Right renal cortex interstitium (tissue), 3 donors: ENCODE measurements at places on chromosomes 2 and 18. TPM values are rescaled to one million over a fixed set of nuclear protein-coding genes. Genes with fewer than 3 reads are reported as not detected.

- no peak for DNase-seq
Observed at GRCh38 chr18:75581336-75582131, 154.0 kb upstream of the SMIM21 start.

GRCh38 chr18:46622451-46622850 is 34.6 kb downstream of the LOXHD1 start:
- DNase-seq, result no peak

DNA sequence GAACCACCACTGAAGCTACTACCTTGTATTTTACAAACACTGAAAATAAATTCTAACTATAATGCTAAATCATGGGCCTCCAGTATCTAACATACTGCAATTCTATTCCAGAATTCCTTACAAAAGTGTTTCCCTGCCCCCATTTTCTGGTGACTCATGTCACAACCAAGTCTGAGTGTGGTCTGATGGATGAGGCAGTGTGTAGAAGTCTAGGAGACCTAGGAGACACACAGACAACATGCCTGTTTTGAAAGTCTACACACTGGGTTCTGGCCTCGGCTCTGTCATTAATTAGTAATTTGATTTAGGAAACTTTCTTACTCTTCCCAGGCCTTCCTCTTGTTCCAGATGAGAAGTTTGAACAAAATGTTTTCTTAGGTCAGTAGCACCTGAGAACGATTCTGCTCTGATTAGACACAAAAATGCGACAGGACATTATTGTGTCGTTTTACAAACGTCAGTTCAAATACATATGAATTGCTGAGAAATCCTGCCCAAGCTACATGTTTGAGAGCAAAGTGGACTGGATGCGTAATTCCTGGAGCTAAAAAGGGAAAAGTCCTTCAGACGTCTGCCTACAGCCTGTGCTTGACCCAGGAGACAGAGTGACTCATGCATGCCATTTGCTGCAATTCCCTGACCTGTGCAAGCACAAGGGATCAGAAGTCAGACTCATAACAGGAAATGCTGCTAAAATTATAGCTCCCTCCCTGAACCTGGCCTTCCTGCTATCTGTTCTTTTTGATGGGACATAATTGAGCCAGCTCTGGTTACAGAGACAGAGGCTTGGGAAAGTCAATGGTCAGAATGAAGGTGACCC is 494.4 kb downstream of the SOX11 start:
- no peak for DNase-seq

DNA sequence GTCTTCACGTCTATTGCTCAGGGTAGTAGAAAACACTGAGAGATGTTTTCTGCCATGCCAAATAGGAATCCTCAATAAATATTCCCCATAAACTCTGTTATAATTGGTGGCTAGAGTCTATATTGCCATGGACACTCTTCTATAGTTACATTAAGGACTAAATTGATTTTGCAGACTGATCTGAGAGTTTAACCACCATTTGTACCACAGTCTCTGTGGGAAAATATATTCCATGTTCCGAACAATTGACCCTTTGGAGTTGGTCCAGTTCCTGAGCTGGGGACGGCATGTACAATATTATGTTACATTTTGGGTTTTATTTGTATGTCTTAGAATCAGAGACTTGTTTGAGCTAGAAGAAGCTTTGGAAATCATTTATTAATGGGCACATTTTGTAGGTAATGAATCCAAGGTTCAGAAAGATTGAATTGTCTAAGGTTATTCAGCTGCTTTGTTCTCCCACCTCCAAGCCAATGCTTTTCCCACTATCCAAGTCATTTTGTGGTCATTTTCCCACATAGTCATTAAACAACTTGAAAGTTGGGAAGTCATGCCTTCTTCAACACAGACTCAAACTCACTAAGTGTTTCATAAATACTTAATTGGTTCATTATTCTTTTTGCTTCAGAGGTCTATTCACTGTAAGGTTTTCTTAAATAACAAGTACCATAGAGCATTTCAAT is 5.1 kb upstream of the PPP1CB start:
- no peak for DNase-seq

GRCh38 chr2:114185501-114185900 is 256.9 kb upstream of the DPP10 start:
- DNase-seq, result no peak

- no peak for DNase-seq
Observed at GRCh38 chr2:42804338-42804737, 12.0 kb upstream of the HAAO start.

- DNase-seq, result no peak
Observed at GRCh38 chr2:127231130-127231865, 11.2 kb upstream of the CYP27C1 start.

DNA sequence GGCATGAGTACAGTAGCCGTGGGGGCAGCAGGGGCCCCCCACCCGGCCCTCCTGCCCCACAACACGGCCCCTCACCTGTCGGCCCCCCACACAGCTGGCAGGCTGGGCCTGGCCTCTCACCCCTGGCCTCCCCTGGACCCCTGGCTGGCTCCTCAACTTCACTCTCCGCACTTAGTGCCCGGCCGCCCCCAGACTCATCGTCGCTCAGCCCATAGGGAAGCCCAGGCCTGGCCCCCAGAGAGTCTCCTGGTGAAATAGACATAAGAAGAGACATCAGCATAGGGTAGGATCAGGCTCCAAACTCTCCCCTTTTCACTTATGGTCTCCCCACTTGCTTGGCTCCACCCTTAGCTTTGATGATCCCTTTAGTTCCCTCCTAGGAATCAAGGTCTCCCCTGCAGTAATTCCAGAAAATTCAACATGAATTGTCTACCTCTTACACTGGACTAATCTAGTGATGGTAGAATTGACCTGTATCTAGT is 1.7 kb downstream of the ZNF513 start:
- no peak for DNase-seq

DNA sequence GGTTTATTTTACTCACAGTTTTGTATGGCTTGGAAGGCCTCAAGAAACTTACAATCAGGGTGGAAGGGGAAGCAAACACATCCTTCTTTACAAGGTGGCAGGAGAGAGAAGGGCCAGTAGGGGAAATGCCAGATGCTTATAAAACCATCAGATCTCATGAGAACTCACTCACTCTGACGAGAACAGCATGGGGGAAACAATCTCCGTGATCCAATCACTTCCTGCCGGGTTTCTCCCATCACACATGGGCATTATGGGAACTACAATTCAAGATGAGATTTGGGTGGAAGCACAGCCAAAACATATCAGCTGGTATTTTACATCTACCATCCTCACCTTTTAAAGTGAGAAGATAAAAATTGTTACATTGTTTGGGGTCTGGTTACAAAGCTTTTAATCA is 427.9 kb upstream of the CDH7 start:
- no peak for DNase-seq

- no peak for DNase-seq
Observed at GRCh38 chr2:37647971-37648330, 23.5 kb downstream of the CDC42EP3 start.

GRCh38 chr2:26583381-26583911 is 57.7 kb downstream of the CIB4 start:
- DNase-seq, result no peak

- no peak for DNase-seq
Observed at GRCh38 chr2:20579866-20580265, 71.0 kb downstream of the HS1BP3 start.

DNA sequence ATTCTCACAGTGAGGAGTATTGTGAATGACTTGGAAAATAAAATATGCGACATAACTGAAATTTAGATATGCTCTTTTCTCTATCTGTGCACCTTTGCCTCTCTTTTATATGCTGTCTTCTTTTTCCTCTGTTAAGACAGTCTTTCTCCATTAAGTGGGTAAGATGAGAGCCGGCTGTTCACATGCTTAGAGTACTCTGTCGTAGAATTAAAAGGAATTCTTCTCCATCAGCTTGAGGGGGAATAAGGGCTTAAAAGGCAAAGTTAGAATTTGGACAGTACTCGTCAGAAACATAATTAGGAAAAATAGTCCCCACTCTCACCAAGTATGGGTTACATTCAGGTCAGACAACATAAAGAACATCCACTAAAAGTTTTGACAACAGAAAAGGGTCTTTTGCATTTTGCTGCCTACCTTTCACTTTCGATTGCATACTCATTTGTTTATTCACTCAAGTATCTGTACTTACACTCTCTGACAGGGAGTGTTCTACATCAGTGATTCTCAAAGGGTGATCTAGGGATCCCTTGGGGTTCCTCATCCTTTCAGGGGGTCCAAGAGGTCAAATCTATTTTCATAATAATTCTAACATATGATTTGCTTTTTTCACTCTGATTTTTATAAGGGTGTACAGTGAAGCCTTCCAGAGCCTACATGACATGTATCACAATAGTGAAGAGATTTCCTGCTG is 48.0 kb downstream of the ARHGAP15 start:
- DNase-seq, result no peak

DNA sequence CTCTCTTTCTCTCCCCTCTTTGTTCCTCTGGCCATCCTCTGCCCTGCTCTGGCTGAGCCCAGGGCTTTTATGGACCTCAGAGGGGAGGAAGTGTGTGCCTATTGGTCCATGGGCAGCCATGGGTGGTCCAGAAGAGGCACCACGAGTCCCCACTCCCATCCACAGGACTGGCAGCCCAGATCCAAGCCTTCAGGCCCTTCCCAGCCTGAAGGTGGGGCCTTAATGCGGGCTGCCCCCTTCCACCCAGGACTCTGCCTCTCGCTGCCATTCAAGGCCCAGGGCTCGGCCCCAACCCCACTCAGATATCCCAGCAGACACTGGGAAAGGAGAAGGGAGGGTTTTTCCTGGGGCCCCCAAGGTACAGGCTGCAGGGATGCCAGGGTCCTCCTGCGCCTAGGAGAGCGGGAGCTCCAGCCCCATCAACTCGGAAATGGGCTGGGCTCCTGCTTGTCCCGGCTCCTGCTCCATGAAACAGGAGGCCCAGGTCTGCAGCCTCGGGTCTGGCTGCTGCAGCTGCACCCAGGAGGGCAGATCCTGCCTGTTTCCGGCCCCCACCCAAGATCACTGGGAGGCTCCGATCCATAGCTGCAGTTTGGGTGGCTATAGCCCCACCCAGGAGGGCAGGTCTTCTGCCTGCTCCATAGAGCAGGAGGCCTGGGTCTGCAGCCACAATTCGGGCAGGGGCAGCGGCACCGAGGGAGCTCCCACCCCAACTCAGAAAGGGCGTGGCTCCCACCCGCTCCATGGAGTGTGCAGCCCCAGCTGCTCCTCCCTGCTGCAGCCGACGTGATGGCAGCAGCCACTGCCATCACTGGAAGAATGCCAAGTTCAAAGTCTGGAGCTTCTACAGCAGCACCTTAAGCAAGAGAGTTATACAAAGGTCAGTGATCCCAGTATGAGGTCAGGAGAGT is 116.6 kb upstream of the RBBP8 start:
- DNase-seq, result no peak

- DNase-seq, result no peak
Observed at GRCh38 chr2:237723602-237724001, 75.0 kb upstream of the RBM44 start.

GRCh38 chr2:64831134-64831976 is 157.8 kb upstream of the SLC1A4 start:
- no peak for DNase-seq

GRCh38 chr2:71613403-71613952 is 160.1 kb downstream of the DYSF start:
- no peak for DNase-seq

DNA sequence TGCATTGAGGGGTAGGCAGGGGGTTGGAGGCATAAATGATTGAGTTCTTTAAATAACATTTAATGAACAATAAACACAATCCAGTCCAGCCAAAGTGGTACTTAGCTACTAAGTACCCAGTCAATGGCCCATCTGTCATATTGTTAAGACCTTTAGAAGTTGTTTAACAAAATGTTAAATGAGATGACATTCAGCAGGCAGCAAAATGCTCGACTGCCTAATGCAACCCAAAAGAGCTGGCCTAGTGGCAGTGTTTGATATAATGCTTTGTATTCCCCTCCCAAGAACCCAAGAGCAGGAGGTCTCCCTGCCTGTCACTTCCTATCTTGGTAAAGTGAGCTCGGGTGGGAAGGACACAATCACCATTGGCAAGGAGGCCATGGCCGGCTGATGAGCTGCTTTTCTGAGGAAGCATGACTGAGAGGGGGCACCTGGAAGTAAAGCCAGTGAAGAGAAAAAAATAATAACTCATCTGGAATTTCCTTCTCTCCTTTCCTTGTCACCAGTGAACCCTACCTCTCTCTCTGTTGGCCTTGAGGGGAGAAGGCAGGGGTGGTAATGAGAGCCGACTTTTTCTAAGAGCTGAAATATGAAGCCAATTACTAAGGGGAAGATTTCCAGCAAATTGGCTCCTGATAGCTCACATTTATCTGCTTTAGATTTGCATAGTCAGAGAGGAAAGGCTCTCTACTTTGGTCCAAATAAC is 140.6 kb downstream of the C1D start:
- DNase-seq, result no peak

GRCh38 chr2:176832086-176832485 is 380.5 kb upstream of the HNRNPA3 start:
- no peak for DNase-seq

- DNase-seq, result no peak
Observed at GRCh38 chr2:151027151-151027550, 234.5 kb downstream of the RBM43 start.

- no peak for DNase-seq
Observed at GRCh38 chr2:101613056-101613704, 84.3 kb upstream of the MAP4K4 start.

GRCh38 chr2:36710858-36711515 is 14.5 kb downstream of the VIT start:
- no peak for DNase-seq

DNA sequence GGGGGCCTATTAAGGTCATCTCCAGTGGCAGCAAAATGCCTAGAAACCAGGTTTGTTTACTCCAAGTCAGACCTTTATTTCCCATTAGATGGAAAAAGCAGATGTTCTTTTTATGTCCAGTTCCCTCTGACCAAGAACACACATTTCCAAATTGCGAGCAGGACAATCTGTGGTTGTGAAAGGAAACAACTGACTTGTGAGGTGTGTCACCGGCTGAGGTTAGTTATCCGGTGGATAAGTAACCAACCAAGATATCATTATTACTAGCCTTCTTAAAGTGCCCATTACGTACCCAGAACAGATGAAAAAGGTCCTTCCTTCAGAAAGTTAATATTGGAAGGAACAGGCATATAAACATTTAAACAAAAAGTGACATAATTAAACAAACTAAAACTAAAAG is 112.9 kb downstream of the THADA start:
- DNase-seq, result no peak

- no peak for DNase-seq
Observed at GRCh38 chr18:48938827-48939204, 11.9 kb downstream of the SMAD7 start.

Gene RIT2
- not detected for polyA plus RNA-seq

Gene HOXD9
- 56.4 TPM for polyA plus RNA-seq

Gene RESP18
- not detected for polyA plus RNA-seq

Gene POLE4
- polyA plus RNA-seq, result 46.3 TPM

Gene DNAJC5G
- polyA plus RNA-seq, result 0.47 TPM

Gene PTH2R
- 43.1 TPM for polyA plus RNA-seq

Gene FBXO48
- polyA plus RNA-seq, result 1.7 TPM
